Activated T-helper 1 cell treated with anti-CD3 and anti-CD28 coated beads, Interleukin-12 subunit alpha, Interleukin-12 subunit beta, Interleukin-2, Interleukin-4 antibody, amounts not matched to agents 30 ng/mL and 10 ng/mL and 1 ng/mL, durations not matched to agents 14 hours and 24 hours and 36 hours (primary cell): ENCODE measurements at places on chromosomes 2 and 18. TPM values are rescaled to one million over a fixed set of nuclear protein-coding genes. Genes with fewer than 3 reads are reported as not detected.

DNA sequence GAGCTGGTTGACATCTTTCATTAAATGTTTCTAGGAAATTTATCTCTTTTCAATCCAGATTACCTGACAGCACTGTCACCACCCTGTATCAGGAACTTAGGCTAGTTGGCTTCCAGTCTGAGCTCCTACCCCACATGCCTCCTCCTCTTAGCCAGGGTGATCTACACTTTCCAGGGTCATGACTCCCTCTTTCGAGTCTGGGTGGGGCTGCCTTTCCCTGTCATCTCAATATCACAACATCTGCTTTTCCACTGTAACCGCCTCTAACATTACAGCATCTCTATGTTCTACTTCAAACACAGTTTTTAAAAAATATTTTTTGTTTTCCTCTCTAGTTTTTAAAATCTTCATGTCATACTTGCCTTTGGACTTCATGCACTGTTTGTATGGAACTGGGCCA lies 129.2 kb downstream of the RBMS1 start:
- no peaks in the 10 kb centered on the region for H3K27me3 ChIP-seq
- H3K27ac ChIP-seq, result no peak overlapping the region
- H3K36me3 ChIP-seq, result peaks cover 16% of the 10 kb centered on the region
- H3K4me3 ChIP-seq, result no peak overlapping the region

DNA sequence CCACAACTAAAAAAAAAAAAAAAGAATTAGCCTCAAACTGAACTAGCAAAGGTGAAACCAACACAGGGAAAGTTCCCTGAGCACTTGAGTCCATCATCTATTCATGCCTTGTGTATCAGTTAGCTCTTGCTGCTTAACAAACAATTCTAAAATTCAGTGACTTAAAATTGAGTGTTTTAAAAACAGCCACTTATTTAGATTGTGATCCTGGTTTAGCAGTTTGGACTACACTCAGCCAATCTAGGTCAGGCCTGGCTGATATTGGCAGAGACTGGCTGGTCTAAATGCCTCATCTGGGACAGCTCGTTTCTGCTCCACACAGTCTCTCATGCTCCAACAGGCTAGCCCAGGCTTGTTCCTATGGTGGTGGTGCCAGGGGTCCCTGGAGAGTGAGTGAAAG lies 247.9 kb downstream of the ATAD2B start:
- no peaks in the 10 kb centered on the region for H3K27me3 ChIP-seq
- H3K36me3 ChIP-seq, result no peaks in the 10 kb centered on the region
- no peak overlapping the region for H3K4me3 ChIP-seq

DNA sequence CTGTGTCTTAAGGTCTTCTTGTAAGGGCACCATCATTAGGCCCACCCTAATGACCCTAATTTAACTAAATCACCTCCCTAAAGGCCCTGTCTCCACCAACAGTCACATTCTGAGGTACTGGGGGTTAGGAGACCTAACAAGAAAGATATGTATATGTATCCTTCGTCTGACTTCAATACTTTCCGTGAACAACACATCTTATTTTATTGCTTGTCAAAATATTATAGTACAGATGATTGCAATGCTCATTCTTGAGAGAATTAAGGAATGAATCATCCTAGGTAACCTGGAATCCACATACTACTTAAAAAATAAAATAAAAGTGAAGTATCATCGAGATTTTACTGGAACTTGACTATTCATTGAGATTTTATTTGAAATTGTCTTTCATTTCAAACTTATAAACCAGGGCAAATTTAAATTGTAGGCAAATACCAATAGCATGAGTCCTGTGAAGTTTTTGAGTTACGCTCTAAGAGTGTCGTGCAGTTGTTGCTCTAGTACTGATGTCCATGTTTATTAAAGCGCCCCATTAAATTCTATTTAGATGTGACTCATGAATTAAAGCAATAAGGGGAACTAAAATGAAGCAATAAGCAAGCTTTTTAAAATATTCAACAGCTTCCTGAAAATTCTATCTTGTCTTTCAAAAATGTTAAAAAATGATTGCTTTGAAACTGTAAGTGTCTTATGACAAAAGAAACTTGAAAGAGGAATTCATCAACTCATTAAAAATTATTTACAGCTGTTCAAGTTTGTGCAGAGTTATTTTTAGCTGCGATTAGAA lies 40.0 kb downstream of the CCDC102B start:
- H3K27ac ChIP-seq, result no peak overlapping the region
- H3K4me1 ChIP-seq, result no peaks in the 10 kb centered on the region
- H3K27me3 ChIP-seq, result no peaks in the 10 kb centered on the region
- DNase-seq, result no peak
- H3K4me3 ChIP-seq, result no peak overlapping the region
- no peaks in the 10 kb centered on the region for H3K36me3 ChIP-seq

DNA sequence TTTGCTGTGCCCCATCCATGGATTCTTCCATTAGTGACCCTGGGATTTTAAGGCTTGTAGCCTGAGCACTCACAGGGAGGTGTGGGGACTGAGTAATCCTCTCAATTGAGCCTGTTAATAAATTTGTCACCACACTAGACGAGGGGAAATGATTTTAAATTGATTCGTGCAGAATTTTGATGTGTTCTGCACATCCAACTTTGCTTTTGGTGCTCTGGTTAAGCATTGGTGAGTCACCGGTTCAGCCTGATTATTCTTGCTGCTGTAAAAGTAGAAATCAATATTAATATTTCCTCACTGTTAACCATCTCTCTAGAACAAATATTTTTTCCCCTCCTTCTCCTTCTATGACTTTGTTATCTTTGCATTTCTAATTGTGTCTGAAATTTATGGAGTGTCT lies 482.0 kb downstream of the TSN start:
- H3K4me1 ChIP-seq, result no peaks in the 10 kb centered on the region
- H3K27ac ChIP-seq, result no peak overlapping the region
- DNase-seq, result no peak
- peaks cover 3% of the 10 kb centered on the region for H3K27me3 ChIP-seq

Gene MYO7B
- total RNA-seq, result 0.10 and 0.12 TPM in 2 replicates

Gene FBLN7
- total RNA-seq, result 26.4 and 29.6 TPM in 2 replicates

Gene IL36G
- not detected in 2 replicates for total RNA-seq
